ENCODE measurements at places on chromosomes 12 and 14. TPM values are rescaled to one million over a fixed set of nuclear protein-coding genes. Genes with fewer than 3 reads are reported as not detected.

GRCh38 chr12:76544601-76545261 lies 14.8 kb downstream of the OSBPL8 start:
- DNase-seq: no peak

GRCh38 chr14:76829650-76830421 lies 3.6 kb downstream of the LRRC74A start:
- DNase-seq: no peak

- peak; percentile 90 for DNase-seq
Measured at GRCh38 chr12:124369055-124369826, 74.3 kb downstream of the RFLNA start.

DNA sequence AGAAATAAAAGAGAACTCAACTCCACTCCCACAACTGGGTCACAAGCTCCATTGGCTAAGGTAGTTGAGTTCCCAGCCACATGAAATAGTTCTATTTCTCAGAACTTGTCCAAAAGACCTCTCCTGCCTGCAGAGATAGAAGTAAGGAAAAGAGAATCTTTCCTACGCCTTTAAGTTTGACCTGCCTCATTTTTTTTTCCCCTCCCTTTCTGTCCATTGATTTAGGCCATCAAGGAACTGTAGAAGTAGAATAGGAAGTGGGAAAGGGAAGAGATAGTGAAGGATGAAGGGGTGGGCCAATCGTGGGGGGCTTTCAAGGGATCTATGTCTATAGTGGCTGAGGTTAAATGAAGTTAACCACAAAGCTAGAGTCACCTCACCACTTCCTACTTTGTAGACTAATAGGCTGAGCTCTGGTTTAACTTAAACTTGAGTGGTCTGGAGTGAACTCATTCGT lies 13.9 kb upstream of the NUDT4 start:
- no peak for DNase-seq

DNA sequence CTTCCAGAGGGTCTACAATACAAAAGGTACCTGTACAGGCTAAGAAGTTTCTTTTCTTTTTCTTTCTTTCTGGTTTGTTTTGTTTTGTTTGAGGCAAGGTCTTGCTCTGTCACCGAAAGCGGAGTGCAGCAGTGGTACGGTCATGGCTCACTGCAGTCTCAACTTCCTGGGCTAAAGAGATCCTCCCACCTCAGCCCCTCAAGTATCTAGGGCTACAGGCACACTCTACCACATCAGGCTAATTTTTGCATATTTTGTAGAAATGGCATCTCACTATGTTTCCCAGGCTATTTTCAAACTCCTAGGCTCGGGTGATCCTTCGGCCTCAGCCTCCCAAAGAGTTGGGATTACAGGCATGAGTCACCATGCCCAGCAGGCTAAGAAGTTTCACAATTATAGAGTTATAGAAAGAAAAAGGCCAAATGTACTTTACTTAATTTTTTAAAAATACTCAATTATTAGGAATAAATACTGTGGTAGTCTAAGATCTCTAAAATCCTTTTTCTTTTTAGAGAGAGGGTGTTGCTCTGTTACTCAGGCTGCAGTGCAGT lies 3.0 kb upstream of the PIGH start:
- no peak for DNase-seq

Gene TIGAR
- total RNA-seq: 6.9 TPM

Gene DLK1
- total RNA-seq: 1.2 TPM

Gene GDF11
- 0.88 TPM for total RNA-seq

Gene OLR1
- not detected for total RNA-seq
